OCI-LY7 (cell line): ENCODE measurements at places on chromosomes 7 and 10.

DNA sequence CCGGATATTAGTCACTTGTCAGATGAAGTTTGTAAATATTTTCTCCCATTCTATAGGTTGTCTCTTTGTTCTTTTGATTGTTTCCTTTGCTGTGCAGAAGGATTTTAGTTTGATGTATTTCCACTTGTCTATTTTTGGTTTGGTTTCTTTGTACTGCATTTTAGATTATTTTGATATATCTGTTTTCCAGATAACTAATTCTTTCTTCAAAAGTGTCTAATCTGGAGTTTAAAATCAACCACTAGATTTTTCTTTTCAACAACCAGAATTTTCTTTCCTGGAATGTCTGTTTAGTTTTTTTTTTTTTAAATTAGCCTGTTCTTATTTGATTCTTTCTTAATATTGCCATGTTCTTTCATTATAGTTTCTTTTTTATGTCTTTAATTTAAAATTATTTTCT lies 116.8 kb upstream of the INHBA start:
- DNase-seq: no peak

DNA sequence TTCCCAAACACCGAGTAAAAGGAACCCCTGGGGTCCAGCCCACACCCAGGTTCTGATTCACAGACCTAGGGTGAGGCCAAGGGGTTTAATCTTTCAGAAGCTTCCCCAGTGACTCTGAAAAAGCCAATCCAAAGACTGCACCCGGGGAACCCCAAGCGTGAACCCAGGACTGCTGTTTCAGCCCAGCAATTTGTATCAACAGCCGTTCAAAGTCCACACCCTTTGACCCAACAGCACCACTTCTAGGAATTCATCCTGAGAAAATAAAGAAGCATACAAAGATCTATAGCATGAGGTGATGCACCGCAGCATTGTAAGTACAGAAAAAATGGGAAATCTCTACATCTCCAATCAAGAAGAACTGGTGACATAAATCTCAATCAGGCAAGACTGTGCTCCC lies 24.4 kb downstream of the DLG5 start:
- no peak for DNase-seq

- peak; percentile 14 for DNase-seq
Observed at GRCh38 chr10:75097666-75098285, 13.7 kb upstream of the SAMD8 start.

- no peak for DNase-seq
Observed at GRCh38 chr10:10914144-10914543, 103.5 kb upstream of the CELF2 start.

- DNase-seq: no peak
Observed at GRCh38 chr7:33075818-33076518, 13.4 kb upstream of the NT5C3A start.

- no peak for DNase-seq
Observed at GRCh38 chr10:25125201-25125611, 49.6 kb upstream of the GPR158 start.

GRCh38 chr7:157553256-157553655 lies 216.5 kb downstream of the DNAJB6 start:
- no peak for DNase-seq

- no peak for DNase-seq
Observed at GRCh38 chr10:74077416-74077815, 73.2 kb downstream of the AP3M1 start.

- DNase-seq: no peak
Observed at GRCh38 chr10:23351926-23352519, 7.4 kb upstream of the C10orf67 start.

DNA sequence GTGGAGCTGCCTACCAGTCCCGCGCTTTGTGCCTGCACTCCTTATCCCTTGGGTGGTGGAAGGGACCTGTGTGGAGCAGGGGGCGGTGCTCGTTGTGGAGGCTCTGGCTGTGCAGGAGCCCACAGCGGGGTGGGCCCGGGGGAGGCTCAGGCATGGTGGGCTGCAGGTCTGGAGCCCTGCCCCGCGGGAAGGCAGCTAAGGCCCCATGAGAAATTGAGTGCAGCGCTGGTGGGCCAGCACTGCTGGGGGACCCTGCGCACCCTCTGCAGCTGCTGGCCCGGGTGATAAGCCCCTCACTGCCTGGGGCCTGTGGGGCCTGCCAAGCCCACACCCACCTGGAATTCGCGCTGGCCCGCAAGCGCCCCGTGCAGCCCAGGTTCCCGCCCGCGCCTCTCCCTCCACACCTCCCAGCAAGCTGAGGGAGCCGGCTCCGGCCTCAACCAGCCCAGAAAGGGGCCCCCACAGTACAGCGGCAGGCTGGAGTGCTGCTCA lies 859.6 kb upstream of the KCND2 start:
- DNase-seq: no peak

GRCh38 chr7:70098905-70099672 lies 500.8 kb downstream of the AUTS2 start:
- no peak for DNase-seq

DNA sequence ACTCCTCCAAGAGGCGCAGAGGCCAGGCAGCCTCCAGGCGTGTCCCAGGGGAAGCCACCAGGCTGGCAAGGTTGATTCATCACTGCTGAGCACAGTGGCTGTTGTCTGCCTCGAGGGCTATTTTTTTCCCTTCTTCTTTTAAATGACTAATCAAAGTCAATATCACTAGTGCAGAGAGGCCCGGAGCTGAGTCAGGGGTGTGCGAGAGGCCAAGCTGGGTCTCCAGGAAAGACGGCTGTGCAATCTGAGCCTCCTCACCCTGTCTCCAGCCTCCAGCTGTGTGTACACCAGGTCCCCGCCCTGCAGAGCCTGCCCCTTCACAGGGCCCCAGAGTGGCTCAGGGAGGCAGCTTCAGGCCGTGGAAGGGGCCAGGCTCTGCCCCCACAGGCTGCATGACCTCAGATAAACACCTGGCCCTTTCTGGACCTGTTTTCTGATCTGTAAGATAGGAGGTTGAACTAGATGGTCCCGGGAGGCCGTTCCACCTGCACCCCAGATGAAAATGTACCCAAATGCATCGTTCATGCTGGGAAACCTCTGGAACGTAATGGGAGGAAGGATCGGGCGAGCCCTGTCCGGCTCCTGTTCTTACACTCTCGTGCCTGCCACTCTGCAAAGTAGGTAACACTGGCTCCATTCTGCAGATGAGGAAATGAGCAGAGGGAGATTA lies 3.7 kb downstream of the STX1A start:
- DNase-seq: peak; percentile 54

DNA sequence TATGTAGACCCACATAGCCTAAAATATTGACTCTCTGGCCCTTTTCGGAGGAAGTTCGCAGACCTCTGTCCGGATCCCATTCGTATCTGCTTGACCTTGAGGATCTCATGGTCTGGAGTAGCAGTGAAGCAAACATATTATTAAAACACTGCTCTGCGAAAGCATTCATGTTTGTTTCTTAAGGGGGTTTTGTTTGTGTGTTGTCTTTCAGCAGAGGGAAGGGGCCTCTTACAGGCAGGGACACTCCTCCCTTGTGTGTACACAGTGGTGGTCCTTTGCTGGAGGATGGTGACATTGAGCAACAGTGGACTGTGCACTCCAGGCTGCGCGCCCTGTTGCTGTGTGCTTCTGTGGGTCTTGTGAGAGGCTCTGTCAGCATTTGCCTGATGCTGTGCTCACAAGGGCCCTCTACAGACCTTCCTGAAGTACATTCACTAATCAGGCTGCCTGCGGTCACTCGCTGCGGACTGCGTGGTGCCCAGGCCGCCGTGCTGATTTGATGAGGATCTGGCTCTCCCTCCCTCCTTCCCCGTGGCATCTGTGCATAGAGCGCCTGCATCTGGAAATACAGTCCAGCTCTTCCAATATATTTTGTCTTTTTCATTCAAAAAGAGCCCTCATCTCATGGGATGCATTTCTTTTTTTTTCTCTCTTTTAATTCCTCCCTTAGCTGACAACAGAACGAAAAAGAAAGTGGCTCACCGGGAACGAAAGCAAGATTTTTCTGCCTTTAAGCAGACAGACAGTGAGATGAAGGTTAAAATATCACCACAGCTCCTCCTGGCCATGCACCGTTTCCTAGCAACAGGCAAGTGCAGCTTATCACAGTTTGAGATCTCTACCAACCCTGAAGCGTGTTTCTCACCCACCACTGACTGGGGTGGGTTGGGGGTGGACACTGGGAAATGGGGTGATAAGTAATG lies 135.8 kb downstream of the CNNM2 start:
- no peak for DNase-seq

GRCh38 chr10:59361663-59362143 lies 646 bp downstream of the FAM13C start:
- no peak for DNase-seq

- DNase-seq: peak; percentile 2
Observed at GRCh38 chr10:118626953-118627352, 31.5 kb upstream of the PRLHR start.

DNA sequence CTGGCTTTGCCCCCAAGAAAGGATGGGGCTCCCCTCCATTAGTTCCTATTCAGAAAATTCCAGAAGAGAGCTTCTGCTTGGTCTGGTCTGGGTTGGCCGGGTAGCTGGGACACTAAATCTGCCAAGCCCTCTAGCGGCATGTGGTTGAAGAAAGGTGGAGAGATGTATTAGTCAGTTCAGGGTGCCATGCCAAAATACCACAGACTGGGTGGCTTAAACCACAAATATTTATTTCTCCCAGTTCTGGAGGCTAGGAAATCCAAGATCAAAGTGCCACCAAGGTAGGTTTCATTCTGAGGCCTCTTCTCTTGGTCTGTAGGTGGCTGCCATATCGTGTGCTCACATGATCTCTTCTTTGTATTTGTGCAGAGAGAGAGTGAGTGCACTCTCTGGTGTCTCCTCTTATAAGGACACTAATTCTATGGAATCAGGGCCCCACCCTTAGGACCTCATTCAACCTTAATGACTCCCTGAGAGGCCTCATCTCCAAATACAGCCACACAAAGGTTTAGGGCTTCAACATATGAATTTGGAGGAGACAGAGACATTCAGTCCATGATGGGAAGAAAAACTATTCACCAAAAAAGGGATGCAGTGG lies 38.7 kb upstream of the MTPAP start:
- no peak for DNase-seq

- DNase-seq: no peak
Observed at GRCh38 chr10:88555190-88555908, 27.8 kb downstream of the RNLS start.

- DNase-seq: no peak
Observed at GRCh38 chr10:18158773-18159265, 18.6 kb downstream of the CACNB2 start.

DNA sequence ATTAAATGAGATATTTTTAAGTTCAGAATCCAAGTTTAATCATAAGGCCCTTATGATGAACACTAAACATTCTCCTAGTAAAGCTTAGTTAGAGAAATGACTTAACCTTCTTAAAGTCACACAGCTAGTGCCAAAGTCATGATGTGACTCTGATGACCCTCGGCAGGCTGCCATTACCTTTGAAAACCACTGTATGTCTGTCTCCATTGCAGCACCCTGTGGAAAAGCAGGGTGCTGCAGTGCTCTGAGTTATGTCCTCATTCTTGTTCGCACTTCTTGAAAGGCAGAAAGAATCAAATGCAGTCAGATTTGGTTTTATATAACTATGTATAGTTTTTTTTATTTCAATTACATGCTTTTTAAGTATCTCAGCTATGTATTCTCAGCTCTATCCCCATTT lies 105.0 kb downstream of the PHTF2 start:
- peak; percentile 72 for DNase-seq

DNA sequence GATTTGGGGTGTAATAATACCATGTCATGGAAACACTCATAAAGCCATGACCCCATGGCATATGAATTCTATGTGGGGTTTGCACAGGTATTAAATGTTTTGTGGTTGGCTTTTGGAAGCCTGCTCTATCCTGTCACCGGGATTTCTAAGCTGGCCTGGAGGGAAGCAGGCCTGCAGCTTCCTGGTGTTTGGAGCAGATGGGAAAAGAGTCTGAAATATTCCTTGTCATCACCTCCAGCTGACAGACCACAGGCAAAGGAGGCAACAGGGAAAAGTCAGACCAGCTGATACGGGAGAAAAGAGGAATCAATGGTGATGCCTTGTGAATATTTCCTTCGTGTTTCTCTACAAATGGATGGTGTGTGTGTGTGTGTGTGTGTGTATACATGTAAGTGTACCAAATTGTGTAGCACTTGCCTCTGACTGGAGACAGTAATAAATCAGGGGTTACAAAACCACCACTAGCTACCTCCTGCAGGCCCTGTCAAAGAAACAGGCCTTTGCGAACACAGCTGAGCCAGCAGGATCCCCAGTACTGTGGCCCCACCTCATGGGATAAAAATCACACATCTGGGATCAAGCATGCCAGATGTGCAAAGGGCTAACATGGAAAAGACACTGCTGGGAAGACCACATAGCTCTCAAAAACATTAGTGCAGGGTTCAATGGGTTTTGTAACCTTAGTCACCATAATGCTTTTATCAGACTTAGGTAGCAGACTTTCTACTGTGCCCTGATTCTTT lies 120.8 kb upstream of the HPS1 start:
- DNase-seq: no peak

GRCh38 chr7:151807846-151808245 lies 69.1 kb downstream of the PRKAG2 start:
- DNase-seq: no peak

DNA sequence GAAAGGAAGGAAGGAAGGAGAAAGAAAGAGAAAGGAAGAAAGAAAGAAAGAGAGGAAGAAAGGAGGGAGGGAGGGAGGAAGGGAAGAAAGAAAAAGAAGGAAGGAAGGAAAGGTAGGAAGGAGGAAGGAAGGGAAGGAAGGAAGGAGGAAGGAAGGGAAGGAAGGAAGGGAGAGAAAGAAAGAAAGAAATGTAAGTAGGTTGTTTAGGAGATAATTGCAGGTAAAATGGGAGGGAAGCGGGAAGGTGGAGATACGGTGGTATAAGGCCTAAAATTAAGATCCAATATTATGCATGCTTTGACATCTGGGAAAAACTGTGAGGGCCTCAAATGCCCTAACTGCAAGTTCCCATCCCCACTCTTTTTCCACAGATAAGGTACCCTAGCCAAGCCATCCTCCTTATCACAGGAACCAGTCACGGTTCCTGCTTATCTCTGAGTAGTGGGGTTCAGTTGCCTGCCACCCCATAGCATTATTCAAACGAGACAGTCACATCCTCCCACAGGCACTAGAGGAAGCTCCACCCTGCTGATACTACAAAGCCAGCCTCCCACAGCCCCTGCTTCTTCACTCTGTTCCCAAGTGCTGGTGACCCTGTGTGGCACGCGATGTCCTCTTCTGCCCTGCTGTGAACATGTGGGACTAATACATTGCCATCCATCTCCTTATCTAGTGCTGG lies 28.7 kb downstream of the ST8SIA6 start:
- no peak for DNase-seq

- no peak for DNase-seq
Observed at GRCh38 chr10:96794836-96795733, 37.0 kb upstream of the LCOR start.

- no peak for DNase-seq
Observed at GRCh38 chr7:32077806-32078205, 7.6 kb upstream of the PDE1C start.

DNA sequence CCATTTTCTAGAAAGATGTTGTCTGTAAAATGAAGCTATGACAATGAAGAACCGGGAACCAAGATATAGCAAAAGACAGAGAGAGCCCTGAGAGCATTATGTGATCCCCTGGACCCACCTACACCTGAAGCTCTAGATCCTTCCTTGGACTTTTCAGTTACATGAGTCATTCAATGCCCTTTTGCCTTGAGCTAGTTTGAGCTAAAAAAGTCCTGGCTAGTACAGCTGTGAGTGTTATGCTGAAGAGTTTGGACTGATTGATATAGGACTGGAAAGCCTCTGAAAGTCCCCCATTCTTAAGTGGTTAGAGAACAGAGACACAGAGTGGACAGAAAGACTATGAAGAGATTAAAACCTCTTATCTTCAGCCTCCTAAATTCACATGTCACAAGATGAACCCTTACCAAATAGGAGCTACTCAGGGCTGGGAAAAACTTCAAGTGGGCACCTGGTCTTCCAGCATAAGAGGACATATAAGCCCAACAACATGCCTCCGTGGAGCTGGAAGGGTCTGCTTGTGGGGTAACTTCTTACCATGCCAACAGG lies 386.8 kb upstream of the NFE2L3 start:
- no peak for DNase-seq
